Activated naive CD4-positive, alpha-beta T cell treated with anti-CD3 and anti-CD28 coated beads, Interleukin-2, amount 10 ng/mL, durations not matched to agents 7 days and 5 days (primary cell): ENCODE measurements at places on chromosomes 1 and 21.

DNA sequence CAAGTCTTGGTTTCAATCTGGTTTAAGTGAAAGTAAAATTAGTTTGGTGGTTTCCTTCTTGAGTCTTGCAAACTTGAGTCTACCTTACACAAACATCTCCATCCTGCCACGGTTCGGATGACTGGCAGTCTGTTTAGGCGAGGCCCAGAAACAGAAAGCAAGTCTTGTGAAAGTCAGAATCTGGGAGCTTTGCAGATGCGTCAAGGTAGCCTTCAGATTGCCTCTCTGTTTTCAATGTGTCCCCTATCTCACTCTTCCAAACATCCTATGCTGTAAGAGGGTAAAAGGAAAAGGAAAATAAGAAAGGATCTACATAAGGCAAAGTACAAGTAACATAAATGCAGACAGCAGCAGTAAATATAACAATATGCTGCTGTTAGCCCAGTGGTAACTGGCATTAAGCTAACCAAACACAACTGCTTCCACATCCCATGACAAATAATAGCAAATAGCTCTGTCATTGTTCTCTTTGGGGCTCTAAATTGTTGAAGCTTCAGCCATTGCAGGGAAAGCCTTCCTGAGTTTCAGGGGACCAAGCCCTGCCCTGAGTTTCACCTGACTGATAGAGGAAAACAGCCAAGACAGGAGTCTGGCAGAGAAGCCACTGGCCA is 26.2 kb upstream of the C1orf105 start:
- no peaks in the 10 kb centered on the region for H3K27me3 ChIP-seq
- H3K4me3 ChIP-seq = peak overlapping the region; percentile 49
- DNase-seq = peak; percentile 87
- peaks cover 10% of the 10 kb centered on the region for H3K36me3 ChIP-seq
- H3K27ac ChIP-seq = peak overlapping the region; percentile 99

- H3K36me3 ChIP-seq = peaks cover 19% of the 10 kb centered on the region
- DNase-seq = no peak
- H3K4me1 ChIP-seq = peaks cover 28% of the 10 kb centered on the region
- no peak overlapping the region for H3K4me3 ChIP-seq
These were observed 23.1 kb upstream of the ECE1 start for GRCh38 chr1:21313203-21313885.

- no peaks in the 10 kb centered on the region for H3K4me1 ChIP-seq
- no peak for DNase-seq
- no peaks in the 10 kb centered on the region for H3K36me3 ChIP-seq
- no peaks in the 10 kb centered on the region for H3K27me3 ChIP-seq
- H3K27ac ChIP-seq = no peak overlapping the region
- H3K4me3 ChIP-seq = no peak overlapping the region
These were observed 112.2 kb upstream of the MROH9 start for GRCh38 chr1:170823120-170823519.

- no peaks in the 10 kb centered on the region for H3K36me3 ChIP-seq
- DNase-seq = no peak
- H3K27ac ChIP-seq = peak overlapping the region; percentile 88
- no peak overlapping the region for H3K4me3 ChIP-seq
These were observed 7.2 kb upstream of the TRAF3IP3 start for GRCh38 chr1:209748620-209749019.

DNA sequence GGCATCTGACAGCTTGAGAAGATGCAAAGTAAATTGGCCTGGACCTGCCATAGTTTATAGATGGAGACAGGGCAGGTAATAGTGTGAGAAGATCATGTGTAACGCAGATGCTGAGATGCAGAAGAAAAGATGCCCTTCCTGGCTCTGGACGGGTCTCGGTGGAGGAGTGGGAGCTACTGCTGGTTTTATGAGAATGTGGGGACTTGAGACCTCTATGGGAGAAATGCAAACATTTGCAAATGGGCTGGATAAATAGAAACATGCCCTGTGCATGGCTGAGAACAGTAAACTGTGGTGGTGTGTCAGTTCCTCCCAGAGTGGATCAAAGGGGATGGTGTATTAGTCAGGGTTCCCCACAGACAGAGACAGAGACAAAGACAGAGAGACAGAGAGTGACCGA is 21.9 kb downstream of the UBASH3A start:
- peaks cover 85% of the 10 kb centered on the region for H3K36me3 ChIP-seq
- DNase-seq = peak; percentile 25
- peak overlapping the region; percentile 91 for H3K27ac ChIP-seq
- H3K27me3 ChIP-seq = no peaks in the 10 kb centered on the region
- H3K4me3 ChIP-seq = peak overlapping the region; percentile 55
- H3K4me1 ChIP-seq = peaks cover 69% of the 10 kb centered on the region

DNA sequence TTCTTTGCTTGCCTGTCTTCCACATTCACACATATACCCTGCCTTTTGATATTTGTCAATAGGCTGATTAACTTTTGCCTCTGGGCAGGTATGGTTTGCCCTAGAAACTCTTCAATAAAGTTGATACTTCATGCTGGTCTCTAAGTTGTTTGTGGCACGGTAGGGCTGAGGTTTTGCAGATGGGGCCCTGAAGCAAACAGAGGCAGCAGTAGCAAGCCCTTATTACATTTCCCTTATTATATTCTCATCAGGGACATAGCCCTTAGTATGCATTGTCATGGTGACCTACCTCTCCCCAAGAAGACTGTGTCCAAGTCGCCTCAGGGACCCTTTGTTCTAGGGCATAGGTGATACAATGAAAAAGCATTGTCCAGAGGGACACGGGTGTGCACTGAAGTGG is at the start of gene OR6P1:
OR6P1 (minus strand) TSS at position 101 of the 400 bp plus-strand sequence. CDS start 6,976 bp downstream, outside the sequence.
- no peak within 1 kb of the TSS for H3K27ac ChIP-seq
- H3K4me3 ChIP-seq = no peak within 1 kb of the TSS
- H3K4me1 ChIP-seq = no peaks in the 10 kb centered on the region

DNA sequence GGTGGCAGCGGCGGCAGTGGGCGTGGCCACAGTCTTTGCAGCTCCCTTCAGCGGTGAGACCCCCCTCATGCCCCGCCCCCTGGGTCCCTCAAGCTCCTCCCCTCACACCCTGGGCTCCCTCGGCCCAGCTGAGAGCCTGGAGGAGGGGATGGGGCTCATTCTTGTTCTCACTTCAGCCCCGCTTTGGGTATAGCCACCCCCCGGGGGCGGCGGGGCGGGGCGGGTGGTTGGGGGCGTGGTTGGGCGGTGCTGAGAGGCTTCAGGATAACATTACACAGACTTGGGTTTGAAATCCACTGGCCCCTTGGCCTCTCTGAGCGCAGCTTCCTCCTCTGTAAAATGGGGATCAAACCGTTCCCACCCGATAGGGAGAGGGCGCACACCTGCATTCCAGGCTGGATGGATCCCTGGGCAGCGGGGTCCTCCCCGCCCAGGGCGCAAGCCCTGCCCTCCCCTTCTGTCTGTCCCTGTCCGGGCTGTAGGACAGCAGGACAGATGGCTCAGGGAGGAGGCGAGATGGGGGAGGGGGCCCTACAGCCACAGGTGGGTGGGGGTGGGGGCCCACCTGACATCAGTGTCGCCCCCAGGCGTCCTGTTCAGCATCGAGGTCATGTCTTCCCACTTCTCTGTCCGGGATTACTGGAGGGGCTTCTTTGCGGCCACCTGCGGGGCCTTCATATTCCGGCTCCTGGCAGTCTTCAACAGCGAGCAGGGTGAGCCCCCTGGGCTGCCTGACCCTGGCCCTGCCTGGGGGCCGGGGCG is 5.1 kb downstream of the CLCNKA start:
- peaks cover 2% of the 10 kb centered on the region for H3K4me1 ChIP-seq
- no peak overlapping the region for H3K4me3 ChIP-seq
- H3K27ac ChIP-seq = no peak overlapping the region
- H3K36me3 ChIP-seq = no peaks in the 10 kb centered on the region
